ENCODE measurements at places on chromosomes 7 and 10.

DNA sequence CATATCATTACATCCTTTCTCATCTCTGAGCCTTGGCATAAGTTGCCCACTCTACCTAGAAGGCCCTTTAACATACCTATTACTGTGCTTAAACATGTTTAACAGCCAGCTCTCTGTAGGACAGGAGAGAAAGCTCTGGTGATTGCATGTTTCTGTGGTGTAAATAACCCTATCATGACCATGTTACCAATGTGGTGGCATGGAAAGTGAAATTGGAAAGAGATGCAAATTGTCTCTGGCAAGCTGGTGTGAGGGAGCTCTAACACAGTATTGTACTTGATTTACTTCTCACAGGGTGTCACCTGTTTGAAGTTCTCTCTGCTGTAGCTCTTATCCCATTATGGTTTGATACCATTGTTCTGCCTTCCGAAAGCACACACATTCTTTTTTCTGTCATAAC, 231.8 kb upstream of the DKK1 start:
- DNase-seq = no peak

DNA sequence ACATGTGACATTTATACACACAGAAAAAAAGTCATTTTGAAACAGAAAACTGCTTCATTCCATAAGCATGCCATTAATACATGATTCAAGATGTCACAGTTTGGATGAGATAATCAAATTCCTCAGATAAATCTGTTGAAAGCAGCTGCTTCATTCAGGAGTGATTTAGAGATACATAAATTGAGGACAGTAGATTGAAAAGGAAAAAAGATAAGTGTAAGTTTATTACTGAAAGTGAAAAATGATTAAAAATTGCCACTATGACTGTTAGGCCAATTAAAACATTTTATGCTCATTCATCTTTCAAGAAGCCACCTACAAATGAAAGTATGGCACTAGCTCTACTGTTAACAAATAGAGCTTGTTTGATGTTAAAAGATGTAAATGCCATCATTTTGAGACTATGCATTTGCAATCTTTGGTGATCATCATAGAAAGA, 136.9 kb upstream of the CDK6 start:
- DNase-seq = no peak

DNA sequence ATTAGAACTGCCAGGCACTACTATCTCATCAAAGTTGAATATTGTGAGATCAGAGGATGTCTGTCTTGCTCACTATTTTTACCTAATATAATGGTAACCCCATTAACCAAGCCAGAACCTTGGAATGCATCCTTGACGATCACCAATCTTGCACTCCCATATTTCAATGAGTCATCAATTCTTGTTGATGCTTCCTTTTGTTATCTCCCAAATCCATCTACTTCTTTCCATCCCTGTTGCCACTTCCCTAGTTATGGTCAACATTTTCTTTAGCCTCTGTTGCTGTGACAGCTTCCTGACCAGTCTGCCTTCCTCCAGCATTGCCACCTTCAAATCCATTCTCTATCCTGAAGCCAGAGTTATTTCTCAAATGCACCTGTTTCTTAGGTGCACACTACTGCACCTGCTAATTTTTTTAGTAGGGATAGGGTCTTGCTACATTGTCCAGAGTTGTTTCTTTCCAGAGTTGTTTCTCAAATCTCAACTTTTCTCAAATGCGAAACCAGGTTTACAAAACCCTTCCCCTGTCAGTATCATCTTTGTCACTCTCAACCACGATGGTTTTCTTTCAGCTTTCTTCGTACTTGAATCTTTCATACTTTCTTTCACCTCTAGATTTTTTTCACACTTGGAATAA, 15.7 kb downstream of the ITGA8 start:
- DNase-seq = no peak

DNA sequence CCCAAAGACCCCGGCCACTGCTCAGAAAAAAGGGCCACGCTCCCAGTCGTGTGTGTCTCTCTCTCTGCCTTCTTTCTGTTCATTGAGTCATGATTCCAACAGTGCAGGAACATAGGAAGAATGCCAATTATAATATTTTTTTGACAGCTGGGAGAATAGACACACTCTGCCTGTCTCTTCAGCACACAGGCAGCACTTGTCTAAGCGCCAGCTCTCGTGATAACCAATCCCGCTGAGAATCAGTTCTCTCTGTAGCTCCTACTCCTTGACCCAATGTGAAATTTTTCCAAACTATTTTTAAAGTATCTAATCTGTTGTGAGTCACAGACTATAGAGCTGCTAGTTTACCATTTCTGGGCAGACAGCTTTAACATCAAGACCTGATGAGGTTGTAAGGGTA, 145.7 kb upstream of the RHEB start:
- DNase-seq = no peak

DNA sequence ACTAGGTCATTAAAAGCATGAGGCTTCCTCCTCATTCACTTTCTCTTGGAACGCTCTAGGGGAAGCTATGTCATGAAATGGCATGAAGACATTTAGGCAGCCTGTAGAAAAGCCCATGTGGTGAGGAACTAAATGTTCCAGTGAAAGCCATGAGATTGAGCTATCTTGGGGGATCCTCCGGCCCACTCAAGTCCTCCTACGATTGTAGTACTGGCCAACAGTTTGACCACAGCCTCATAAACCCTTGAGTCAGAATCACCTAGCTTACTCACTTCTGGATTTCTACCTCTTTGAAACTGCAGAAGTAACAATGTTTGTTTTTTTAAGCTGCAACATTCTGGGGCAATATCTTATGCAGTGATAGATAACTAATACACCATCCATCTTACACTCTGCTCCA, 605.1 kb downstream of the SORCS1 start:
- no peak for DNase-seq

DNA sequence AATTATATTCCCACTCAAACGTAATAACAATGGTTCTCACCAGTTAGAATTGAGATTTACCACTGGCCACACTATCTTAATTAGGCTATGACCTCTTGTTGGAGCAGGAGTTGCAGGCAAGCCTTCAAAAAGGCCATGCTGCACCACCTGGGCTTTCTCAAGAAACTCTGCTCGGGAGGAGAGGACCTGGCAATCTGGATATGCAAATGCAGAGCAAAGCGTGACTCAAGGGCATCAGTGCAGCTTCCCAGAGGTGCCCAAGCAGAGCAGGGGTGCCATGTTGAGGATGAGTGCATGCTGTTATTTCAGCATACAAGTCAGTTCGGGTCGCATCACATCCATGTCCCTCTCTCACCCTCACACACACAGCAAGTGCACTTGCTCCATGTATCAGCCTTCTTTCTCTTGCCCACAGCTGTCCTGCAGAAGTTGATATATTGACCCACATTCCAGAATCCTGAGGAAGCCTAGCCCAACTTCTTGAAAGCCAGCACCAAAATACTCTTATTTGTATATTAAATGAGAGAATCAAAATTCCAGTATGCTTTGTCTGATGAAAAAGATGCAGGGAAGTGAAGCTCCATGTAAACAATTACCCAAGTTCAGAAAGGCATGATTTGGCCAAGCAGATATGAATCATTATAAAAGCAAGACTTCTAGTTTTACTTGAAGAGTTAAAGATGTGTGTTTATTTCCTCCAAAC, 55.7 kb upstream of the IL6 start:
- DNase-seq = no peak

DNA sequence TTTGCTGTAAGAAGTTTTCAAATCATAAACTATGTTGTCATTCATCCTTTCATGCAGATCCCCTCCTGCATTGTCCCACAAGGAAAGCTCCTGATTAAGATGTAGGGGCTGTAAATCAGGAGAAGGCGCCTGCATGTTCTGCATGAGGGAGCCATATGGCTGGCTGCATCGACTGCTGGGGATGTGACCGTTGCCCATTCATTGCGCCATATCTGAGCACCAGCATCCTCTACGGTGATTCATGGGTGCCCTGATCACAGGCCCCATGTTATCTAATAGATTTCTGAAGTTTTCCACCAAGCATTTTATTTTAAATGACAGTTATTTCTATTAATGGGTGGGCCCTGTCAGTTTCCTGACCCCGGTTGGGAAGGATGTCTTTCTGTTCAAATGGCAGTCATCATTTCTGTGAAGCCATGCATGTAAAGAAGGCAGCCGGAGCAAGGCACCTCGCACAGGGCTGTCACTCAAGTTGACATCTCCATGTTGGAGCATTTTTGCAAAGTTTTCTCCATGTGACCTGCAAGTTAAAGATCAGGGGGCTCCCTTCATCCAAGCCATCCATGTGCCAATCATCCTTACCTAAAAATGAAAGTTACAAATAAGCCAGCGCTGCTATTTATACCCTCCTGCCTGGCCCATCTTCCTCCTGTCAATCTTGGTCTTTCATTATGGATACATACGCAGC, 128.8 kb downstream of the TEX36 start:
- DNase-seq = no peak

- no peak for DNase-seq
Observed at GRCh38 chr7:43196379-43196778, 83.9 kb downstream of the HECW1 start.

- DNase-seq = no peak
Observed at GRCh38 chr10:99981581-99982199, 28.1 kb downstream of the DNMBP start.

DNA sequence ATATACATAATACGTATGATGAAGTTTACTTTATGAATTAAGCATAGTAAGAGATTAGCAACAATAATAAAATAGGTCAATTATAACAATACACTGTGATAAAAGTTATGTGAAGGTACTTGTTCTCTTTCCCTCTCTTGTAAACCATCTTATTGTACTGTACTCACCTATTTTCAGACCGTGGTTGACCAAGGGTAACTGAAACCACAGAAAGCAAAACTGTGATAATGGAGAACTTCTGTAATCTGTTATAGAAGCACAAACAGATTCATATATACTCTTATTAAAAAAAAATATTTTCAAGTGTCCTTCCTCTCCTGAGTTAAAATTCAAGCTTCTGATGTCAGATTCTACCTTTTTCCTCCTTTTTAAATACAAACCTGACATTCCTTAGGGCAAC, 1247.8 kb upstream of the SORCS1 start:
- DNase-seq = no peak

DNA sequence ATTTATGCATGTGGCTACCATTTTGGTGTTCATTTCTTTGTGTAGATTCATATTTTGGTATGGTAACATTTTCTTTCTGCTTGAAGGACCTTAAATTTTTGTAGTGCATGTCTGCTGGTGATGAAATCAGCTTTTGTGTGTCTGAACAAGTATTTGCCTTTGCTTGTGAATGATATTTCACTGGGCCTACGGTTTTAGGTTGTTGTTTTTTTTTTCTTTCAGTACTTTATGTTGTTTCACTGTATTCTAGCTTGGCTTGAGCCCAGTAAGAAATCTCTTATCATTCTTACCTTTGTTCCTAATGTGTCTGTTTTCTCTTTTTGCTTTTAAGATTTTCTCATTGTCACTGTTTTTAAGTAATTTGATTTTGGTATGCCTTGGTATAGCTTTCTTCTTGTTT, 31.9 kb downstream of the SAMD8 start:
- DNase-seq = no peak

DNA sequence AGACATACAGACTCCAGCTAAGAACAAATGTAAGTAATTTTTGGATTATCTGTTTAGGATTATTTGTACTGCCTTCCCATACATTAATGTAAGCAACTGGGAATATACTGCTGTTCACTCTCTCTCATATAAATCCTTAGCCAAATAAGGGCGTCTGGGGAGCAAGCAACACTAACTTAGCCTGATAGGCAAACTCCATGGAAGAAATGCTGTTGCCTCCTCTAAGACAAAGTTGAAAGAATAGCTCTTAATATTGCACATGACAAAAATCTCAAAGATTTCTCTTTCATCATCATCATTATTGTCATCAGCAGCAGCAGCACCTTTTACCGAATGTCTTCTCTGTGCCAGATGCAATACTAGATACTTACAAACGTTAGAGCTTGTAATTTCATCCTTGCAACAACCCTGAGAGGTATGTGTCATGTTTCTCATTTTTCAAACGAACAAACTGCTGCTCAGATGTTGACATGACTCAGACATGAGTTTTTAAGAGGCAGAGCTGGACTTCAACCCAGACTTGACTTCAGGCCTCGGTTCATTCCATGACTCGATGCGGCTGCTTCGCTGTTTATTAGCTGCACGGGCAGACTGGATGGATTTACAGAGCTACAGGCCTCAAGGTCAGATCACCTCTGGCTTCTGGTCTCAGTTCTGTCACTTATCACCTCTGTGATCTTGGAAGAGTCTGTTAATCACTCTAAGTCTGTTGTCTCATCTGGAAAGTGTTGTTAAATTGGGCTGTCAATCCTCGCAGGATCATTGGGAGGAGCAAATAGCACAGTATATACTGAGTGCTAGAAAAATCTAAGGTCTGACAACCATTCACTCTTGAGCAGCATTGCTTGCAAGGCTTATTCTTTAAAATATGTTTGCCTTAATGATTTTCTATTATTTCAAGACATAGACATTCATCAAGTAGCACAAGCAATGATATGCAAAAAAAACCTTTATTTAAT, 126.3 kb upstream of the CELF2 start:
- DNase-seq = no peak

DNA sequence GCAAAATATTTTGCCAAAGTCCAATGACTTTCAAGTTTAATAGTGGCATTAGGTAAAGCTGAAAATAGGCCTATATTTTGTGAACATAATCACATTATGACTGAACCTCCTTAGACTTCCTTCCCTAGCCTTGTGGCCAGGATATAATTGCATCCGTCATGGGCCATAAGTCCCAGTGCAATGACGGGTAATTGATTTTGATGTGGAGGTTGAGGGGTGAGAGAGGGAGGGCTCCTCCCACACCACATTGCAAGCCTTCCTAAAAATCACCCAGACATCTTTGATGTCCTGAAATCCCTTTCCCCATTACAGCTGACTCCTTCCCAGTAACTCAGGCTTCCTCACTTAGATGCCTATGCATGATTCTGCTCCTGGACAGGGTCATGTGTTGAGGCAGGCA, 25.6 kb downstream of the TAS2R41 start:
- DNase-seq = no peak

GRCh38 chr10:74822101-74822500, 4.3 kb upstream of the KAT6B start:
- no peak for DNase-seq

DNA sequence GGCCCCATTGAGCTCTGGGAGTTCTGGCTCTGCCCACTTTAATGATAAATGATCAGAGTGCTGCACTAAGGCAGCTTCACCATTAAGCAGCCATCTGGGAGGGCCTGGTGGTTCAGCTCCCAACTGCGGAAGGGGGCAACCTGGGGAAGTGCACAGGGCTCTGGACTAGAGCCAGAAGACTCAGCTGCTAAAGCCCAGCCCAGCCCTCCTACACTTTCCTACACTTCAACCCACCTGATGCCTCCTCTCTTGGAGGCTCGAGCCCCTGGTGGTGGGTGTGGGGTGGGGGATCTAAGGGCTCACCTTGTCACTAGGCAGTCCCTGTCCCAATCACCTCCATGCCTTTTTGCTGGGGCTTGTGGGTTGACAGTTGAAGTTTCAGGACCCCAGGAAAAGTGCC, 60.6 kb upstream of the ANTXRL start:
- DNase-seq = peak; percentile 9

GRCh38 chr7:26787701-26788100, 76.7 kb downstream of the SKAP2 start:
- DNase-seq = no peak

DNA sequence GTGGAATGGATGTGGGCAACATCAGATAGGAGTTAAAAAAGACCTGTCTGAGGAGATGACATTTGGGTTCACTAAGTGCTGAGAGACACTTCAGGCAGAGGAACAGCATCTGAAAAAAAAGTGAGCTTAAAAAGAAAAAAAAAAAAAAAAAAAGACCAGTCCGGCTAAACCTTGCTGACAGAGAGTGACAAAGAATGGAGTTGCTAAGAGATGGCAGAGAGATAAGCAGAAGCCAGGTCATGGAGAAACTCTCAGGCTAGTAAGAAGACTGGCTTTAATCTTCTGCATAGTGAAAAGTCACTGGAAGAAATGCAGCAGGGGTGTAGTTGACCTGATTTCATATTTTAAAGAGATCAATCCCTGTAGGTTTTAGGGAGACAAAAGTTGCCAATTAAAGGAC, 711.1 kb upstream of the SEMA3D start:
- no peak for DNase-seq

Measured in activated T-cell treated with anti-CD3 and anti-CD28 coated beads, Interleukin-2, amount 50 U/mL, for 48 hours (primary cell).